Smooth muscle cell of the umbilical artery (primary cell): ENCODE measurements at places on chromosomes 2 and 18. TPM values are rescaled to one million over a fixed set of nuclear protein-coding genes. Genes with fewer than 3 reads are reported as not detected.

Gene LIPG
- total RNA-seq = 8.9 and 15.0 TPM in 2 replicates

Gene KIF5C
- total RNA-seq = 0.37 and 2.7 TPM in 2 replicates

Gene MYCN
- total RNA-seq = not detected in 2 replicates

Gene ARL4C
- total RNA-seq = 5.9 and 20.9 TPM in 2 replicates

Gene SLC5A7
- total RNA-seq = under 0.01 TPM in 1 of 2 replicates, not detected in the other

Gene DES
- 5.3 and 6.1 TPM in 2 replicates for total RNA-seq

Gene CRACDL
- not detected in 2 replicates for total RNA-seq
